ENCODE measurements at places on chromosomes 2 and 18.

GRCh38 chr2:61887717-61888266, 664 bp downstream of the CCT4 start:
- DNase-seq: peak; percentile 42

DNA sequence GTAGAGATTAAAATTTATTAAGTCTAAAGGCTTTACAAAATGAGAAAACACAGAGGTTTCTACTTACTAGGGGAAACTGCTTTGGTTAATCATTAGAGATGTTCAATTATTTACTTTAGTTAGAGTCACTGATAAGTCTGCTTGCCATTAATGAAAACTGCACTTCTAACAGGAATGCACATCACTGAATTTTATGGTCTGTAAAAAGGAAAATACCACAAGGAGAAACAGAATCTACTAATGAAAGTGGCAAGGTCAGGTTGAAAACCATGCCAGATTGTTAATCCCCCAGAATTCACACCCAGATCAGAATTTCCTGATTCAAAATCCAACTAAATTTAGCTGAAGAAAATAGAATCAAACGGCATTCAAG, 90.5 kb upstream of the GRB14 start:
- DNase-seq: no peak

- DNase-seq: no peak
Observed at GRCh38 chr18:43774497-43774896, 497.2 kb upstream of the SYT4 start.

DNA sequence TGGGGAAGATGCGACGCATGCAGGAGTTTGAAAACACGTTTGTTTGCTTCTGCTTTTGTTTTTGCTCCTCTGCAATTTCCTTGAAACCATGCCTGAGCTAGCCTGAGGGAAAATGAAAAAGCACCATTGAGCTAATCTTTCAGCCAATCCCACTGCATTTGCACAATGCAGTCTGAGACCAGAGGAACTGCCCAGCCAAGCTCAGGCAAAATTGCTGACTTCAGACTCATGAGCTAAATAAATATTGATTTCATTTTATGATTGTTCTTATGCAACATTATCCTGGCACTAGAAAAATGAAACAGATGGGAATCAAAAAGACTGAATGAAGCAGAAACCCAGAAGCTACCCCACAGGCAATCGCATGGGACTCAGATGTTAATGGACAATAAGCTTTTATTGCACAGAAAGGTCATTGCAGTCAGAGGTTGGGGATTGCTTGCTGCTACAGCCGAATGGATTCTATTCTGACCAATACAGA, 37.0 kb downstream of the TPRKB start:
- no peak for DNase-seq

Data from LHCN-M2 (cell line).